ENCODE measurements at places on chromosomes 1 and 21.

DNA sequence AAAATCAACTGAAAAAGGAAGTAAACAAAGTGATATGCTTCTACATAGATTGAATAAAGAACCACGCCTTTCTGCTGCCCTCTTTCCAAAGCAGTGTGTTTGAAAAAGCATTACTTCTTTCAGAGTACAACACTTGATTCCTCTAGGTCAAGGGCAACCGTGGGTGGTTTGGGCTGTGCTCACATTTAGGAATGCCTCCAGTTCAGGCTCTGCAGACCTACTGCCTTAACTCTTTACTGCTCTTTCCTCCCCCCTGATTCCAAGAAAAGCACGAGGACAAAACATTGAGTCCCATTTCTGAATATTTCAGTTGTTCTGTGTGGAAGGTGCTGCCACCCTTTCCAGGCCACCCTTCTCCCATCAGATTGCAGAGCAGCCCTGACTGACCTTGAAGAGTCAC lies 45.2 kb downstream of the ADAMTS1 start:
- DNase-seq = no peak

- DNase-seq = no peak
Observed at GRCh38 chr1:156226782-156227181, 14.0 kb downstream of the PMF1 start.

DNA sequence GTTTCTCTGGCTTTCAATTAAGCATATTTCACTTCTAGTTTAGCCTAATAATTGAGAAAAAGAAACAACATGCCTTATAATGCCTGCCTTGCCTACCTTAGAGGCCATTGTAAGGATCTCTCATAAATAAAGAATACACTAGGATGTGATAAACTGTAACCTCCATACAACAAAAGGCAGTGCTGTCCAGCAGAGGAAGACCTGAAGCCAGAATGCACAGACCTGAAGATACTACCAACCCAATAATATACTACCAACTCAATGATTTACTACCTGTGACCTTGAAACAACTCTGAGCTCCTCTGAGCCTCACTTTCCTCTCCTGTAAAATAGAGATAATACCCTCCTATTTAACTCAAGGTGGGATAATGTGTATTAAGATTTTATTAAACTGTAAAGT lies 361.3 kb downstream of the TTLL7 start:
- DNase-seq = no peak

- no peak for DNase-seq
Observed at GRCh38 chr21:14591882-14592281, 45.8 kb upstream of the SAMSN1 start.

GRCh38 chr1:110065841-110066240 lies 4.6 kb downstream of the ALX3 start:
- no peak for DNase-seq

DNA sequence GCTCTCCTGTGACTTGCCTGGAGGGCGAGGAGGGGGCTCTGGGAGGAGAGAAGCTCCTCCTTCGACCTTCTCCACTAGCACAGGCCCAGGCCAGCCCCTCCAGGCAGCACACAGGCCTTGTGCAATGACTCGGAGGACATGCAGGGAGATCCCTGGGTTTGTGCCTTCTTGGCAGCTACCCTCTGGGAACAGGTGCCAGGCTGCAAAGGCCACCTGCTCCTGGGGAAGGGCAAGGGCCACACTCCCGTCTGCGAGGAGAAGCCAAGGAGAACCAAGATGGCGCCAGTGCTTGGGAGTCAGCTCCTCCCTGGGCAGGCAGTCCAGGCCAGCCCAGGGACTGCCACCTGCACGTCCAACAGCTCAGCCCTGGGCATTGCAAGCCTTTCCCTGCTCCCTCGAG lies 15.3 kb downstream of the CASZ1 start:
- no peak for DNase-seq

DNA sequence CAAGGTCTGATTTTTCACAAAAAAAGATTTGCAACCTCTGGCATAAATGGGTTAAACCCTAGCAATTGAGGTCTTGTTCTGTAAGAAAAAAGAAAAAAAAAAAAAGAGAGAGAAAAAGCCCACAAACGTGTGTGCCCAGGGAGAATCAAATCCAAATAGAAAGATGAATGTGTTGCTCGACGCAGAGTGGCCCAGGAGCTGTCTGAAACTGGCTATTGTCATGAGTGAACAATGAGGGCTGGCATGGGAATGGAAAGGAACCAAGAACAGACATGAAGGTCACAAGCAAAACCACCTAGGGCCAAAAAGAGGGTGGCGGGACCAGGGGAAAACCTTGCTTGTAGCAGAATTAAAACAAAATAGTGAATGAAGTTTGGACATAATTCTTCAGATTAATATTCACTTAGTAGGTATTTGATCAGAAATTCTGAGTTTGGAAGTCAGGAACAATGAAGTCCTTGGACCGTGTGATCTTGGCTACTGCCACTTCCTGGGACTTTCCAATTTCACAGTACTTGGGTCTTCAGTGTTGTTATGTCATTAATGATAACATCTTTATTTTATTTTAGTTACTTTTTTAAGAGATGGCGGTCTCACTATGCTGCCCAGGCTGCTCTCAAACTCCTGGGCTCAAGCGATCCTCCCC lies 3.1 kb downstream of the ENO1 start:
- no peak for DNase-seq

GRCh38 chr1:149962039-149962647 lies 25.5 kb upstream of the MTMR11 start:
- DNase-seq = peak; percentile 47

DNA sequence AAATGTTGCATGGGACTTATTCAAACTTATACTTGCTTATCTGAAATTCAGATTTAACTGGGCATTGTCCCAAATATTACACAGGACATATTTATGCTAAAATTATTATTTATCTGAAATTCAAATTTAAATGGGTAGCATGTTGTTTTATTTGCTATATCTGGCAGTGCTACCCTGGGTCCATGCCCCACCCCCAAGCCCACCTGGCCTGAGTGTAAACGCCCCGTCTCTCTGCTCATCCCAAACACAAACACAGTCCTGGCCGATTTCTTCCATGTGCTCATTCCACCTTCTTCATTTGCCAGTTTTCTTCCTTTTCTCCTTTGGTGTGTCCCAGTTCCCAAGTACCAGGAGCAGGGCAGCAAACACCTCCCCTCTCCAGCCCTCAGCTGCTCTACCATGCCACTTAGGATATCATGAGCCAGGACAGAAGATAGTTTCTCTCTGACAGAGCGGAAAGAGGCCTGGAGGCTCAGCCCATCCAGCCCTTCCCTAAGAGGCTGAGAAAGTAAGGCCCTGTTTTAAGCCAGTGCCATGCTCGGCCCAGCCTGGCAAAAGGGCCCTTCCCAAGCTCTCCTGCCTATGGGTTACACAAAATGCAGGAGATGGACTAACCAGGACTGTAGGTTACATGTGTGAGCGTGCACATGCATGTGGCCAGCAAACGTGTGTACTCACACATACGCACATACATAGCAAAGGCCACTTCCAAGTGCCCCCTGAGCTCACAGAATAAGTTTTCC lies 69.5 kb downstream of the UBE2T start:
- DNase-seq = no peak

- no peak for DNase-seq
Observed at GRCh38 chr21:30189773-30190172, 23.2 kb upstream of the CLDN17 start.

GRCh38 chr1:154567386-154568156 lies at the start of gene CHRNB2:
CHRNB2 (plus strand) TSS chr1:154567778; CDS start chr1:154568045, 267 bp downstream.
- DNase-seq = peak; percentile 75

GRCh38 chr1:14181191-14181795 lies 417.2 kb upstream of the KAZN start:
- no peak for DNase-seq

GRCh38 chr21:31124010-31124409 lies 85.7 kb upstream of the KRTAP19-8 start:
- DNase-seq = no peak

DNA sequence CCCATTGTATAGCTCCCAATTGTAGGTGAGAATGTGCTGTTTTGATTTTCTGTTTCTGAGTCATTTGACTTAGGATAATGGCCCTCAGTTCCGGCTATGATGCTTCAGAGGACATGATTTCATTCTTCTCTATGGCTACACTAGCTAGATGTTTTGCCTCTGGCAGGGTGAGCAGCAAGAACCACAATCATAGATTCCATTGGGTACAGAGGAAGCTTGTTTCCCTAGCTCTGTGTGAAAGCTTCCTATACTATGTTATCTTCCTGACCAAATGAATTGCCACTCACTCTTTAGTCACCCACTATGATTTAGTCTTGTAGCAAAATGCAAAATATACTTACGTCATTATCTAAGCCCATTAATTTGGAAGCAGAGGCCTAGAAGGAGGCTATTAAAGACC lies 616.3 kb downstream of the PLA2G4A start:
- no peak for DNase-seq

- no peak for DNase-seq
Observed at GRCh38 chr1:11693024-11693590, 1.6 kb downstream of the DRAXIN start.

- no peak for DNase-seq
Observed at GRCh38 chr1:58823481-58824010, 39.7 kb upstream of the JUN start.

DNA sequence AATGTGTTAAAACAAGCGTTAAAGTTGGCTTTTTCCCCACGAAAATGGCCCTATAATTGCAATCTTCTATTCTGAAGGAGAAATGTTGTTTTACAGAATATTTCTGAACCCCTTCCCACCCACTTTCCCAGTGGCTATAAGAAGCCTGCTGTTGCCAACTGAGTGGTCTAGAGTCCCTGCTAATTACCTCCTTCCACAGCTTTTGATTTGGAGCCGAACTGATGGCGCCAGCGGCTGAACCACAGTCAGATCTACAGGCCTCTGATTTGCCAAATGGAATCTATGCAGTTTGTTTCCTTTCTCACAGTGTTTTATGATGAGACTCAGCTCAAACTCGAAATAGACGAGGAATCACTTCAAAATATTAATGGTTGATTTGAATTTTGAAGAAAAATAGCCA lies 76.0 kb upstream of the C1orf105 start:
- no peak for DNase-seq

Measured in COR-L47 (cell line).